ENCODE measurements at places on chromosomes 1 and 21. TPM values are rescaled to one million over a fixed set of nuclear protein-coding genes. Genes with fewer than 3 reads are reported as not detected.

The MX2 gene
- 3.1 TPM for polyA plus RNA-seq

The PIGK gene
- 3.4 TPM for polyA plus RNA-seq

The AUNIP gene
- polyA plus RNA-seq: 1.2 TPM

The PAPPA2 gene
- 0.03 TPM for polyA plus RNA-seq

The BCL2L15 gene
- 0.34 TPM for polyA plus RNA-seq

DNA sequence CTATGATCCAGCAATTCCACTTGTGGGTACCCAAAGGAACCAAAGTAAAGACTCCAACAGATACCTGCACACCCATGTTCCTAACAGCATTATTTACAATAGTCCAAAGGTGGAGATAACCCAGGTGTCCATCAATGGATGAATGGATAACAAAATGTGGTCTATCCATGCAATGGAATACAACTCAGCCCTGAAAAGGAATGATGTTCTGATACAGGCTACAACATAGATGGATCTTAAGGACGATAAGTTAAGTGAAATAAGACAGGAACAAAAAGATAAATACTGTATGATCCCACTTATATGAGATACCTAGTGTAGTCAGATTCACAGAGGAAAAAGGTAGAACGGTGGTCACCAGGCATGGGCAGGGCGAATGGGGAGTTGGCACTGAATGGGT is 69.7 kb downstream of the GNG4 start:
- no peak for DNase-seq

GRCh38 chr21:22754746-22755145 is 1756.5 kb downstream of the NCAM2 start:
- no peak for DNase-seq

DNA sequence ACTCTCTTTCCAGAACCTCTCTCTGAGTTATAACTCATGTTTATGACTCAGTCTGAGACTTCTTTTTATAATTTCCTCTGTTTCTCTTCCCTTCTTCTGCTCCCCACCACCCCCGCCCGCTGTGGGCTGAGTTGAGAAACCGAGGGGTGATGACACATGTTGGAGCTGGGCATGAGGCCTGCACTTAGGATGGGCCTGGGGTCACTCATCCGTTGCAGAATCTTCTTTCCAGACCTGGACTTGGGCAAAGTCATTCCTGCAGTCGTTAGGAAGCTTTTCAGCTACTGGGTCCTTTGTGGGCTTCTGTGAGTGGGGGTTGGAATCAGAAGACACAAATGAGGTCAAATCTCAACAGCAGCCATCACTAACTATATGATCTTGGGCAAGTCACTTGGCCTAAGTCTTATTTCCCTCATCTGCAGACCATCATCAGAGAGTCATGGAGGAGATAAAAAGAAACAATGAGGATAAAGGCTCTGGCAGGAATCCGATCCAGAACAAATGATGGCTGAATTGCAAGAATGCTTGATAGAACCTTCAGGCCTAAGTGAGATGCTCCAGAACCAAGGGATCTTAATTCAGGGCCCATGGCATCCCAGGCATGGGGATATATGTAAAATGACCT is 53.4 kb downstream of the RPS6KA1 start:
- DNase-seq: no peak

DNA sequence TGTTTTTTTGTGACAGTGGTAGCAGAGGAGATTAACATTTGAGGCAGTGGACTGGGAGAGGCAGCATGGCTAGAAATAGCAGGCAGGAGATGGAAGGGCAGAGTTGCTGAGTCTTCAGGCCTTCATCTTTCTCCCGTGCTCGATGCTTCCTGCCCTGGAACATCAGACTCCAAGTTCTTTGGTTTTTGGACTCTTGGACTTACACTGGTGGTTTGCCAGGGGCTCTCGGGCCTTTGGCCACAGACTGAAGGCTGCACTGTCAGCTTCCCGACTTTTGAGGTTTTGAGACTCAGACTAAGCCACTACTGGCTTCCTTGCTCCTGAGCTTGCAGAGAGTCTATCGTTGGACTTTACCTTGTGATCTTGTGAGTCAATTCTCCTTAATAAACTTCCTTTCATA is 24.2 kb upstream of the LEFTY2 start:
- no peak for DNase-seq

- DNase-seq: peak; percentile 25
These were observed 27.4 kb downstream of the MRPS6 start for GRCh38 chr21:34100790-34101189.

GRCh38 chr1:85581802-85582686 is 1.5 kb downstream of the CCN1 start:
- DNase-seq: no peak

- no peak for DNase-seq
These were observed 14.4 kb downstream of the ANP32E start for GRCh38 chr1:150221552-150221951.
